AG04450 (cell line): ENCODE measurements at places on chromosomes 1 and 21. TPM values are rescaled to one million over a fixed set of nuclear protein-coding genes. Genes with fewer than 3 reads are reported as not detected.

- no peak for DNase-seq
These were observed 262.8 kb downstream of the RWDD3 start for GRCh38 chr1:95496773-95497172.

DNA sequence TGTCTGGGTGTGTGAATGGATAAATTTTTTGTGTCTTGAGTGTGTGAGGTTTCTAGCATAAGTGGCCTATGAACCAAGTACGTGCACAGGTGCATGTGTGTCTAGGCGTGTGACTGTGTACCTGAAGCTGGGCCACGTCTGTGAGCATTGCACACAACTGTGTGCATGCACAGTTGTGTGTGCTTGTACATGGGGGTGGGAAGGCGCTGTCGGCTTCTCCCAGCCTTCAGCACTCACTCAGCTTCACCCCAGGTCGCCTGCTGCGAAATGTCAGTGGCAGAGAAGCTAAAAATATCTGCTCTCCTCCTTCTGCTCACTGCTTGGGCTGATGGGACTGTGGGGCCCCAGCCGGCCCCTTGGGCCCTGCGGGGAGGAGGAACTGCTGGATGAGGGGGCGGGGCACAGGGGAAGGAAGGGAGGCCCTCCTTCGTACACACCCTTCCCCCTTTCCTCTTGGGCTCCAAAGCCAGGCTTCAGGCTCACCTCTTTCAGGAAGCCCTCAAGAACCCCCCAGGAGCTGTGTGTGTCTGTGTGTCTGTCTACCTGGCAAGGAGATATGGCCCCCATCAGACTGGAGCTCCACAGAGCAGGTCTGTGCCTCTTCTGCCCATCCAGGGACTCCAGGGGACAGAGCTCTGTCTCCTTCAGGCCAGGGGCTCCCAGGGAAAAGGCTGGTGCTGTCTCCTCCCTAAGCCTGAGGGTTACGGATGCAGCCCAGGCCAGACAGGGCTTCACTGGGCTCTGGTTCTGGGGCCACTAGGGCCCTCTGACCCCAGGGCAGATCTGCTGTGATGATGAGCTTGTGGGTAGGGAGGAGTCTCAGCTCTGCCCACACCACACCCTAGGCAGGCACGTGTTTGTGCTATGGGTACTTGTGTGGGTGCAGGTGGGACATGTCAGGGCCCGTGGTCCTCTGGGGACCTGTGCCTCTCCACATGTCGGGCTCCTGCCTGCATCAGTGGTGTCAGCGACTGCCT lies 35.6 kb upstream of the WASF2 start:
- DNase-seq: no peak

DNA sequence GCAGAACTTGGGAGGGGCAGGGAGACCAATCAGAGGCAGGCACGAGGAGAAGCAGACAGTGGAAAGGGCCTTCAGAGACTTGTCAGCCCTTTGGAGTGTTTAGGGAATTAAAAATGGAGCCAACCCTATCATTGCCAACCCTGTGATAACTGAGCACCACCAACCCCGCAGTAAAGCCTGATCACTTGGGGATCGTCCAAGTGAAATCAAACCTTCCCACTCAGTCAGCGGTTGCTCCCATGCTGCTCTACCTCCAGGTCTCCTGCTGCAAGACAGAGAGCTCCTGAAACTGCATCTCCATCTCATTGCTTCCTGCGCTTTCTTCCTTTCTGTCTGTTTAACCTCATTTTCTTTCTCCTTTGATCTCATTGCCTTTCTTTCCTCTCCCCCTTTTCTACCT lies 4.8 kb upstream of the ACKR1 start:
- DNase-seq: no peak

GRCh38 chr1:21781815-21782348 lies 1.1 kb downstream of the USP48 start:
- no peak for DNase-seq

GRCh38 chr1:36934061-36934460 lies 100.3 kb downstream of the GRIK3 start:
- no peak for DNase-seq

DNA sequence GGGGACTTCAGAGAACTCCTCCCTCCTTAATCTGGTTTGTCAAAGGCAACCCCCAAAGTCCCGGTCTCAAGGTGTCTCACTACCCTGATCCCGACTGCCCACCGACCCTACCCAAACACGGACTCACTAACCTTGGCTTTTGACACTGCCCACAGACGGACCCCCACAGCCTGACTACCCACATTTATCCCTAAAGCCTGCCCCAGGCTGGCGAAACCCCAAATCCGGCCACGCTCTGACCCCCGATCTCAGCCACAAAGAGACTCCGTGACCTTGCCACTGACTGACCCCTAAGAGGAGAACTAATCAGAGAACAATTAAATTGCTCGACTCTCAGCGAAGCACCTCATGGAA lies 5.2 kb downstream of the ID3 start:
- no peak for DNase-seq

- DNase-seq: no peak
These were observed 19.1 kb upstream of the SLC5A9 start for GRCh38 chr1:48203287-48203900.

Gene RGS18
- polyA plus RNA-seq: 0.48 and 1.6 TPM in 2 replicates

DNA sequence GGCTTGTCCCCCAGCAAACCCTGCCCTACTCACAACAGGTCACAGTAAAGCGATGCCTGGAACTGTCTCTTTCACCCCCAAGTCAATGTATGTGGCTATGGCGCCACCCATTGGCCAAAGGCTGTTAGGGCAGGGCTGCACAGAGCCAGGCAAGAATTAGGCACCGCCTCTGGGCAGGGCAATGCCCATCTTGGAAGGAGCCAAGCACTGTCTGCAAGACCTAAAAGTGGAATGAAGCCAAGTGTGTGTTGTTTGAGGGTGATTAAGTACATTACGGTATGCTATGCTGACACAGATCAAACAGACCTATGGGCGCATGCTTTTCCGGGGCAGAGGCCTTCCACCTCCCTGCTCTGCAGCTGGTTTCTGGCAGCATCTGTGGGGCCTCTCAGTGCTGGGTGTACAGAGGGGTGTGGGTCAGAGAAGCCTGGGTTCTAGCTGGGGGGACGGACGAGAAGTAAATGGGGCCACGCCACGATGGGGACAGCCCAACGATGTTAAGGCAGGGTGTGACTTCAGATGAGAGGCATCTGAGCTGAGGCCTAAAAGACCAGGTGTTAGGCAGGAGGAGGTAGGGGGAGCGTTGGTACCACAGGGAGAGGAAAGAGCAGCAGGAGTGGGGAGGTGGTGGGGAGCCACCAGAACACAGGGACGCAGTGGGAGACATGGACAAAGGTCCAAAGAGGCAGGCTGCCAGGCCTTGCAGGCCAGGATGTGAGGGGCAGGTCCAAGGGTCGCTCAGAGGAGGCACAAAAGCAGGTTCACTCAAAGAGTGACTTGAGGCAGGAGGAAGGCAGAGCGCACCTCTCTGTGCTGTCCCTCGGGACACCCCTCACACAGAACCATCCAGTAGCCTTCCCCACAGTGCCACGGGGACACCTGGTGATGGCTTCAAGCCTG lies 49.8 kb downstream of the ACOT7 start:
- DNase-seq: peak; percentile 47

GRCh38 chr1:187634940-187635339 lies 806.2 kb downstream of the PLA2G4A start:
- DNase-seq: no peak

Gene RERE
- polyA plus RNA-seq: 14.3 and 20.6 TPM in 2 replicates

DNA sequence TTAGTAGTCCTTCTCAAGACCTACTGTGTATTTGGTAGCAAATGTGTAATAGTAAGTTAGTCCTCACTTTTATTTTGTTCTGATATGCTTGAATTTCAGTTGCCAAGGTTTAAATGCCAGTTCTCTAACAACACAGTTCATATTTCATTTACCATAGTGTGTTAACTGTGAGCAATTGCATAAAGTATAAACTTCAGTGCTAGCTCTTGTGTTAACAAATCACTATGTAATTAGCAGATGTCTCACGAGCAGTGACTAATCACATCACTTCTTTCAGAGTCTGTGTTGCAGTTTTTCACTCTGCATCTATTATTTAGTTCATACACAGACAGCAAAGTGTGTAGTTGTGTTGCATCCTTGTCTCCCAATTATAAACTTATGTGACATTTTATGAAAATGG lies 47.8 kb downstream of the ZMYM4 start:
- DNase-seq: no peak

Gene MYOG
- not detected in 2 replicates for polyA plus RNA-seq
